ENCODE measurements at places on chromosomes 3 and 15.

DNA sequence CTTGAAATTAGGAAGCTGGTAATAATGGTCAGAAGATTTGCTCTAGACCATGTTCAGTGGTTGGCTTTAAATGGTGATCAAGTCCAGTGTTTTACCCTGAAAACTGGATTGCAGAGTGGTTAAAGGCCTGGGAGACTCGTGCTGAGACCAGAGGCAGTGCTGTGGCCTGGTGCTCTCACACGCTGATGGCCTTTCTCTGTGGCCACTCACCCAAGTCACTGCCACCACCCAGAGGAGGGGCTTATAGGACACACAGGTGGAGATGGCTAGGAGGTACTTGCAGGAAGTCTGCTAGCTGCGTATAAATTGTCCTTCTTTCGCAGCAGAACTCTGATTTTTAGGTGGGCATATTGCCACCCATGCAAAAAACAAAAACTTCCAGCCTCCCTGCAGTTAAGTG, 6.2 kb upstream of the EHD4 start:
- DNase-seq = no peak

DNA sequence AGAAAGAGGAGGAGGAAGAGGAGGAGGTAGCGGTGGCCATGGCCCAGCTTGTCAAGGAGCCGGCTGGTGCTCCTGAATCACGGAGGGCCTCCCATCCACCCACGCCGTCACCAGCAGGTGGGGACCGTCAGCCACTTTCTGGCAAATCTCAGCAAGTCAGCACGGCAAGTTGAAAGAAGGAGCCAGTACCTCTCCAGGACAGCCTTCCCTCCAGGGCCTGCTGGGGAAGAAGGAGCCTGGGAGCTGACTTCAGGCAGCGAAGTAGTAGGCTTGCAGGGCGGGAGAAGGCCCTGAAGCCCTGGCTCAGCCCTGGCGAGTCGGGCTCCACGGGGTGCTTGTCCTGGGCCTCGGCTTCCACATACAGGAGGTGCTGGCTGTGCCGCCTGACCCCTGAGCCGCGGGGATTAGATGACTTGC, 99.2 kb upstream of the TRPM1 start:
- no peak for DNase-seq

- no peak for DNase-seq
These were observed 36.4 kb upstream of the BOC start for GRCh38 chr3:113174801-113175485.

- DNase-seq = no peak
These were observed 194.8 kb upstream of the DPH6 start for GRCh38 chr15:35740761-35741160.

- no peak for DNase-seq
These were observed 481 bp upstream of the ECE2 start for GRCh38 chr3:184275381-184275701.

GRCh38 chr3:158953131-158953530, 151.3 kb downstream of the MFSD1 start:
- DNase-seq = no peak
